ENCODE measurements at places on chromosomes 3 and 15. TPM values are rescaled to one million over a fixed set of nuclear protein-coding genes. Genes with fewer than 3 reads are reported as not detected.

Gene LRTM1
- not detected for polyA plus RNA-seq

Gene LCTL
- polyA plus RNA-seq = not detected

Gene ABHD14A
- 30.8 TPM for polyA plus RNA-seq

Gene LMAN1L
- not detected for polyA plus RNA-seq

Gene DPPA2
- polyA plus RNA-seq = not detected

Gene KLHL6
- 0.21 TPM for polyA plus RNA-seq

Gene ANKUB1
- not detected for polyA plus RNA-seq

Gene RLBP1
- not detected for polyA plus RNA-seq

Gene THSD4
- 3.6 TPM for polyA plus RNA-seq

Gene CHST2
- 5.8 TPM for polyA plus RNA-seq

Gene IL17RE
- 2.0 TPM for polyA plus RNA-seq

Gene STAC
- polyA plus RNA-seq = 1.2 TPM

Gene C3orf49
- not detected for polyA plus RNA-seq
